ENCODE measurements at places on chromosomes 16 and 17.

GRCh38 chr17:75390982-75391381 is 14.5 kb downstream of the GRB2 start:
- no peak overlapping the region for H3K27ac ChIP-seq
- H3K4me1 ChIP-seq: peaks cover 7% of the 10 kb centered on the region
- H3K4me3 ChIP-seq: peak overlapping the region; percentile 45
- DNase-seq: no peak
- no peaks in the 10 kb centered on the region for H3K27me3 ChIP-seq

DNA sequence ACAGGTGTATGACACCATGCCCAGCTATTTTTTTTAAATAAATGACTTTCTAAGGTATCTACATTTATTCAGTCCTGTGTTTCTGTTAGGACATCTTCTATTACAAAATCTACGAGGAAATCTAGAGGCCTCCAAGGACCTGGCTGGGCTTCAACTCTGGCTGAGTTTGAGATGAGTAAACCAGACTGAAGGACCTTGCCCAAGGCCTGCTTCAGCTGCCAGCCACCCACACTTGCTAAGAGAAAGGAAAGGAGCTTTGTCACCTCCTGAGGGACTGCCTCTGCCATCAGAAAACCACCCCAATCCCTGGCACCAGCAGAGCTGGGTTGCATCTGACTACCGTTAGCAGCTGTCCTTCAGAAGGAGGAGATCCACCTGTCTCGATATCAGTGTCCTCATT is 1.3 kb upstream of the MYO1D start:
- no peaks in the 10 kb centered on the region for H3K27me3 ChIP-seq
- peaks cover 2% of the 10 kb centered on the region for H3K36me3 ChIP-seq
- H3K4me3 ChIP-seq: no peak overlapping the region
- H3K27ac ChIP-seq: no peak overlapping the region

DNA sequence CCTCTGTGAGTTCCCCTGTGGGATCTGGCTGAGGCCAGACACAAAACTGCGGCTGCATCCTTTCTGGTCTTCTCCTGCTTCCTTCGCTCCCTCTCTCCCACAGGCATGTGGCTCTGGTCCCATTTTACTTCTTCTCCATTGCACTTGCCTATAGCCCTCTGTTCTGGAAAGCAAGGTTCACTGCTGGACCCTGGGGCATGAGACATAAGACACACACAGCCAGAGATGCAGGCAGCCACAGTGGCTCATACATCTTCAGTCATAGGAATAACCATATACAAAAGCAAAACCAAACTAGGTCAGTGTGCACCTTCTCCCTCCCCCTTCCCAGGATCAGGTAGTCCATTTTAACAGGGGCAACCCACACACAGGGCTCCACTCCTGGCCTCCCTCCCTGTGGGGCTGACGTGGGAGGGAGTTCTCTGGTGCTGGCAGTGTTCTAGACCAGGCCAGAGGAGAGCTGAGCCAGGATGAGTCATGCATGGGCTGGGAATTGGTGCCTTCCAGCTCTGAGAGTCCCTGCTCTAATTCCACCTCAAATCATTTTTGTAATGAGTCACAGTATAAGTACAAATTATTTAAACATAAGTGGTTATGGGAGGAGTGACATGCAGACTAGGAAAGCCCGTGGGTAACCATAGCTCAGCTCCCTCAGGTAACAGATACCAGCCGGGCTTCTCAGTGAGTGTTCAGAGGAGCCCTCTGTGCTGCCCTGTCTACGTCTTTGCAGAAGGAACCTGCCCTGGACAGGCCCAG is 58.0 kb downstream of the ASIC2 start:
- no peaks in the 10 kb centered on the region for H3K36me3 ChIP-seq
- peaks cover 6% of the 10 kb centered on the region for H3K4me1 ChIP-seq
- H3K27me3 ChIP-seq: peaks cover 35% of the 10 kb centered on the region
- peak; percentile 83 for DNase-seq
- no peak overlapping the region for H3K27ac ChIP-seq
- no peak overlapping the region for H3K4me3 ChIP-seq

GRCh38 chr17:74903671-74904070 is 10.2 kb upstream of the FADS6 start:
- H3K27ac ChIP-seq: no peak overlapping the region
- no peak for DNase-seq
- H3K4me3 ChIP-seq: no peak overlapping the region
- H3K27me3 ChIP-seq: peaks cover 58% of the 10 kb centered on the region

DNA sequence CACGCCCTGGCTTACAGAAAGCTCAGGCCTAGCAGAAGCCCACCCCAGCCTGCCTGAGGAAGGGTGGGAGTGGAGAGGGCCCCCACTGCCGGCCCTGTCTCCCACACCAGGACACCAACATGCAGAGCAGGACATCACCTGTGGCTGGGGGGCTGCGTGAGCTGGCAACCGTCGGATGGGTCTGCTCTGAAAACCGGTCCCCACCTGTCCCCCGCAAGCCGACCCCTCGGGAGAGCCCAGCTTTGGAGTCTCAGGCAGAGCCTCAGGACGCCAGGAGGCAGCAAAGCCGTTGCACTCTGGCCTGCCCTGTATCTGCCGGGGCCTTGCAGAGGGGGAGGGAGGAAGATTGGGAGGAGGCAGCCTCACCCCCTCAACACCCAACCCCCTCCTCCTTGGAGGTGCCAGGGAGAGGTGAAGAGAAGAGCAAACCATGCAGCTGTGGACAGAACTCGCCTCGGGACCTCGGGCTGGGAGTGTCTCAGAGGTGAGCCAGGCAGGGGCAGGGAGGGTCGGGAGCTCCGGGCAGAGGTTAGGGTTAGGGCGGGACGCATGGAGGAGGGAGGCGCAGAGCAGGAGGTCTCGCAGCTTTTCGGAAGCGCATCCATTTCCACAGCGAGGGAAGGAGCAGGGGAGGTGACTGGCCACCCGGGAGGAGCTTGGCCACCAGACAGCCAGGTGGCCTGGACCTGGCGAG is 30.4 kb upstream of the ZC3H18 start:
- peaks cover 38% of the 10 kb centered on the region for H3K27me3 ChIP-seq
- no peak overlapping the region for H3K27ac ChIP-seq
- peaks cover 9% of the 10 kb centered on the region for H3K4me1 ChIP-seq
- no peak for DNase-seq

Data from mesenchymal stem cell (in vitro differentiated cells and primary cell).